NCI-H1436 treated with DMSO at 0.1 percent for 48 hours (cell line): ENCODE measurements at places on chromosomes 5 and 9.
A peak's percentile ranks its signal among the peaks of the same experiment; 100 is the strongest.

- peak; percentile 64 for DNase-seq
Observed at GRCh38 chr9:73548201-73548600, 396.5 kb downstream of the ANXA1 start.

DNA sequence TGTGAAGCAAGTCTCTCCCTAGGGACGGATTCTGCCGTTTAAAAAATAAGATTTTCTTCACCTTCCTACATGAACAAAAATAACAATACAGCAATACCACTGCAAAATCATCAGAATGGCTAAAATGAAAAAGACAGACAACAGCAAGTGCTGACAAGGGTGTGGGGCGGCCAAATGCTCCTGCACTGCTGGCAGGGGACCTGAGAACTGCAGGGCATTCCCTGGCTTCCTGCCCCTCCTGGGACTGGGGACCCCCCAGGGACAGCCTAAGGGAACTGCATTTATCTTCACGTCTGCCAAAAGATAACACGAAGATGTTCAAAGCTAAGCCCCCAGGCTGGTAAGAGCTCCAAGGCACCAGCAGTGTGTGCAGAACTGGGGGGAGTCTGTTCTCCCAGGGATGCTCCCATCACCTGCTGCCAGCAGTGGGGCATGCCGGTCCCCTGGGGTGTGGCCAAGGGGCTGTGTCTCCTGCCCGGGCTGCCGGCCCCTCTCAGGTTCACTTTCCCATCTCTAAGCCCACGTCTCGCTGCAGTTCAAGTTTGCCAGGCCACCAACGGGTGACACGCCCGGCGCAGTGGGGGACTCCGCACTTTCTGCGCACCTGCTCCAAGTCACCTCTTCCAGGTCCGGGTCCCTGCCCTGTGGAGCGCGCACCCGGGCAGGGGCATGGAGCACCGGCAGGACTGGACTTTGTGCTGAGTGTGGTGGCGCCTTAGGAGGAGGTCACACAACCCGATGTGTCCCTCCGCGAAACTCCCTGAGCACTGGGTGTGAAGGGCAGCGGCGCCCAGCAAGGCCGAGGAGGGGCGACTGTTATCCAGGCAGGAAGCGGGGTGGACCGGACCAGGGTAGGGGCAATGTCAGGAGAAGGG, 4.5 kb upstream of the EGFL7 start:
- DNase-seq: no peak

GRCh38 chr5:146877783-146878475, 628 bp downstream of the PPP2R2B start:
- no peak for DNase-seq

DNA sequence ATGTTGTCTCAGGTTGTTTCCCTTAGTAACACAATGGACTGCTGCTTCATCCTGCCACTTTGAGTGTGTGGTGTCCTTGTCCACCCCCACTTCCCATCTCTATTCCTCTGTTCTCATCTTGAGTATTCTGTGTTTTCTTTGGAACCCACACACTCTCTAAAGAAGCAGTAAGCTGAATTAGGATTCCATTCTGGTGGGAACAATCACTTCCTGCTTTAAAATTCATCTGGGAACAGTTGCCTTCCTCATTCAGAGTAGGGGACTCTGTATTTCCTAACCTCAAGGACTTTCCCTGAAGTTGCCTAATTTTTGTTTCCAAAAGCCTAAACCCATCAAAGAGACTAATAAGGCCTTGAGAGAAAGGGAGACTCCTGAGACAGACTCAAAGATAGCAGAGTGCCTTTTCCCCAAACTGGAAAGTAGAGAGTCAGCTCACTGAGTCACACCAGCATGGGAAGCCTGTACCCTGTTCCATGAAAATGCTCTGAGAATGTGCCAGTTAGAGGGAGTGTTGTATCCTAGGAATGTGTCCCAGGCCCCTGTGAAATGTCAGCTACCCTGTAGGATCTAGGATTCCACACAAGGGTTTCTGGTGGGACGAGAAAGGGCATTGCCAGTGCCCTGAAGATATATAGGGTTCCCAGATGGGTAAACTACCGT, 63.6 kb downstream of the CCDC192 start:
- no peak for DNase-seq

DNA sequence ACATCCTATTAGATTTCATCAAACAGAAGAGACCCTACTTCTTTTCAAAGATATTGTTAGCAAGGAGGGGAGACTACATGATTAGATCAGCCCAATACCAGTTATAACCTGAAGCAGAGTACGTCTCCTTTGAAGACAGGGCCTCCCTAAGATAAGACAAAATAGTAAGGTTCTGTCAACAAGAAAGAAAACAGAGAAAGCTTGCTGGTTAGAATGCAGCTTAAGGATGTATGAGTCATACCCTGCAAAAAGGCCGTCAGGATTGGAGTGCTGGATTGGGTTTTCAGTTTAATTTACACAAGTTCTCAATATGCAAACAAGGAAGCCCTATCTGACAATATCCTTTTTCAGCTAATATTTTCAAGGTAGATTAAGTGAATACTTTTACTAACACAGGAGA, 1581.2 kb upstream of the WWC1 start:
- DNase-seq: no peak

- DNase-seq: no peak
Observed at GRCh38 chr5:32083981-32084430, 90.1 kb downstream of the GOLPH3 start.

DNA sequence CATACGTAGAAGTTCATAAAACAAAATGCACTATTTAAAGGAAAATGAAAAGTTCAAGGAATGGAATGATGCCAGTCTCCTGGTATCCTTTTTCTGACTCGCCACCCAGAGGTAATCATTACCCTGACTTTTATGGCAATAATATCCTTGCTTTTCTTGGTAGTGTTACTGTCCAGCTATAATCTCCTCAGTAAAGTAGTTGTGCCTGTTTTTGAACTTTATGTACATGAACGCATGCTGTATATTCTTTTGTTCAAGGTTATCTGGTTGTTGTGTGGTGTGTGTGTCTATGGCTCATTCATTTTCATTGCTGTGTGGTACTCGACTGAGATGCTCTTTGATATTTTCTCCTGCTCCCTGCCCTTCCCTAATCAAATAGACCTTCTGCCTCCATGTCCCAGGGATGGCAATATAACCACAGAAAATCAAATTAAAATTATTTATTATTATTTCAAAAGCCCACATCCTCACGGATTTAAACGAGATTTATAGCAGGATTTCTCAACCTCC, 29.2 kb upstream of the FBP1 start:
- no peak for DNase-seq

DNA sequence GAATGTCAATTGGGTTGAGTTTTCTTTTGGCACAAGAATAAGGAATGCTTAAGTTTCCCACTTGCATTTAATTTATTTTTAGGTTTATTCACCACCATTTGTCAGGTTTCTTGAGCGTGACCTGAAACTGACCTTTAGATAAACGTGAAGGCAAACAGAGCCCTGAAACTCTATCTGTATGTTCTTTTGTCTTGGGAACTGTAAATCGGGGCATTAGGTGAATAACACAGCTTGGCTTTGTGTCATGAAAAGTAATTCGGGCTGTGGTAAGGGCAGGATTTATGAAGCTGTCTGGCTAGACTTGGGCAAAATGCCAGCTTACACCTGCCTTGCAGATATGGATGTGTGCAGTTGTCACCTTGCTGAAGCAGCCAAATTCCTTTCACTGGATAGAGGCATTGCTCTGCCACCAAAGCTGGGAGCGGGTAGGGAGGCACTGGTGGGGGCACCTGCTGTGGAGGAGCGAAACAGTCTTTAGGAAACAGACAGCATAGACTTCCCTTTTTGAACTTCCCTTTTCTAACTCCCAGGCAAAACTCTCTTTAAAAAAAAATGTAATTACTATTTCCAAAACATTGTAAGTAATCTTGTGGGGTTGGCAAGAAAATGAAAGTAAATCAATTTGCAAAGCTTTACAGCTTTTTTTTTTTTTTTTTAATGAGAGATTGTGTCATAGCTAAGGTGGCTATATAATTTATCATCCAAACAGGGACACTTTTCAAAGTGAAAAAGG, 545.2 kb downstream of the CSNK1G3 start:
- DNase-seq: peak; percentile 33

DNA sequence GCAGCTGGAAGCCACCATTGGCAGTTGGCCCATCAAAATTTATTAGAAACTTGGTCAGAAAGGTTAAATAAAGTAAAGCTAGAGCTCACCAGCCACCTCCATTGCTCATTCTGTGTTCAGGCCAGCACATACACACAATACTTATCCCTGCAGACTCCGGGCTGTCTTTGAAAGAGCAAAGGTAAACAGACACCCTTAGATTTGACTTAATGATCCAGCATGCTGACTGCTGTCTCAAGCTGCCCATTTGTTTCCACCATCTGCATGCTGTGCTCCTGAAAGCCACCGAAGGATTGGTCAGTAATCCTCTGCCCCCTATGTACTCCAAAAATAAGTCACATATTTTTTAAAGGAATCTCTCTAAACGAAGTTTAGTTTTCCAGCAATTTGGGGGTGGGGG, 1059.8 kb upstream of the DMAC1 start:
- DNase-seq: no peak
